Osteoblast (primary cell): ENCODE measurements at places on chromosomes 13 and 19. TPM values are rescaled to one million over a fixed set of nuclear protein-coding genes. Genes with fewer than 3 reads are reported as not detected.

DNA sequence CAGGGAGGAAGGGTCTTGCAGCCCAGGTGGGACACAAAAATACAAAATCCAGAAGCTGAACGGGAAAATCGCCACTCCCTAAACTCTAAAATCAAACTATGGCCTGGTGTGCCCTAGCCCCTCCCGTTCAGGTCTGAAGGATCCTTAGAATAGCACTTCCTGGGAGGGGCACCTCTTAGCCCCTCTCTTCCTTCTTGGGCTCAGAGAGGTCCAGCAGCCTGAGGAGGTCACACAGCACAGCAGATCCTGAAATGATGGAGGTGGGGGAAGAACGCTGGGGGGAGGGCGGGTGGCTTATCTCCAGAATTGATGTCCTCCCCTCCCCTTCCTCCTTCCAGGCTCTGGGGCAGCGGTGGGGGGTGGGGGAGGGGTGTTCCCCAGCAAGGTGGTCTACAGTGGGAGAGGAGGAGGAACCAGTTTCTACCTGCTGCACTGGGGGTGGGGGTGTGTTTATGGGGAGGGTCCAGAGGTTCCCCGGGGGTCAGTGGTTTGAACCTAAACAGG is 1.9 kb downstream of the DIRAS1 start:
- DNase-seq = peak; percentile 80

DNA sequence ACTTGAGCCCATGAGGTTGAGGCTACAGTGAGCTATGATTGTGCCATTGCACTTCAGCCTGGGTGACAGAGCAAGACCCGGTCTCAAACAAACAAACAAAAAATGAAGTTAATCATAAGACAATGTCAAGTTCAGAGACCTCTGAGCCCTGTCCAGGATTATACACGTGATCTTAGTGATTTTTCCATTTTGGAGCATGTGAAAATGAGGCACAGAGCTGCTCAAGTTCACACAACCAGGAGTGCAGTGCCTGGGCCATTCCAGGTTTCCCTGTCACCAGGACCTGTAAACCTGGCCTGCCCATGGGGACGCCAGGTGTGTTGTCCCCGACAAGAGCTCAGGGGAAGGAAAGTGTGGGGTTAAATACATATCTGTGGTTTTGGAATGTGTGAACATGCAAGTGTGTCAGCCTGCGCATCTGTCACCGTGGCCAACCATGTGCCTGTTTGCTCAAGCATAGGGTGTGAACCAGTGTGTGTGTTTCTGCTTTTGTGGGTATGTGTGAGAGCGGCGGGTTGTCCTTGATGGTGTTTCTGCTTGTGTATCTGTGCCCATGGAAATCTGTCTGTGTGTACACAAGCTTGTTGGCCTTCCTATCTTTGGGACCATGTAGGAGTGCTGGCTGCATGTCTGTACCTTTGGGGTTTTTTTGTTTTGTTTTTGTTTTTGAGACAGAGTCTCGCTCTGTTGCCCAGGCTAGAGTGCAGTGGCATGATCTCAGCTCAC is 1.5 kb upstream of the FXYD1 start:
- DNase-seq = peak; percentile 83

The NLRP4 gene
- not detected in 2 replicates for total RNA-seq

- peak; percentile 95 for DNase-seq
Measured at GRCh38 chr13:41465241-41465847, 8.0 kb downstream of the RGCC start.

GRCh38 chr13:112252804-112253590 is 123.2 kb upstream of the SPACA7 start:
- no peak for DNase-seq

DNA sequence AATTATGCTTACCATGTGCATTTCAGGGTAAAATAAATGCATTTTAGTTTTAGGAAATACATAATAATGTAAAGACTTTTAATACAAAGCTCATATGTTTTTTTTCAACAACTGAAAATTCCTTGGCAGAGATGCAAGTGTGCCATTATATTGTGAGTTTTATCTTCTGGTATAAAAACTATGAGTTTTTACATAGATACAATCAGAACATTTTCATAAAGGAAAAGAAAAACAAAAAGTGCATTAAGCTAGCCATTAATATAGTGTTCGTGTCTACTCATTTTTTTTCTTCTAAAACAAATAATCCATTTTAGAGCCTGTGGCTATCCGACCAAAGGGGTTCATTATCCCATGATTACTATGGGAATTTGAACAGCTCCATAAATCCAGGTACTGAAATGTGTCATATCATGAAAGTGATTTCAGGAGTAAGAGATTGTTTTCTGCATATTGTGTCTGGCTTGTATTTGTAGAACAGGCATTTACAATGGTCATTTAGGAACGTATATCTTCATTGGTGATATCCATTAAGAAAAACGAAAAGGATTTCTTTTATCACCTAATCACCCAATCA is 236.9 kb upstream of the SLC10A2 start:
- DNase-seq = no peak

DNA sequence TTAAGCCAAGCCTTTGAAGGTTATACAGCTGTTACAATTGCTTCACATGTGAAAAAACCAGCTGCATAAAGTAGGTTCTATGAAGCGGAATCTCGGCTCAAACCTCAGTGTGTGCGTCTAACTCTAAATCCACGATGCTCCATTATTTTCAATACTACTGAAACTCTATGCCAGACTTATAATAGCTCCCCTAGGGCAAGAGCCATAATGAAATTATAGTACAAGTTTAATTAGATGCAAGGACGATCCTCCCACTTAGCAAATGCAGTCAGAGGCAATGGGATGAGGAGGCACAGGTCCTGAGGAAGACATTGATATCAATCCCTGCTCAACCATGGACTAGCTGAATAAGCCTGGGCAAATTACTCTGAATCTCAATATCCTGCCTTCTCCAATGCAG is 31.1 kb downstream of the SLC7A1 start:
- DNase-seq = no peak

- no peak for DNase-seq
Measured at GRCh38 chr13:32956595-32956933, 59.7 kb upstream of the KL start.

DNA sequence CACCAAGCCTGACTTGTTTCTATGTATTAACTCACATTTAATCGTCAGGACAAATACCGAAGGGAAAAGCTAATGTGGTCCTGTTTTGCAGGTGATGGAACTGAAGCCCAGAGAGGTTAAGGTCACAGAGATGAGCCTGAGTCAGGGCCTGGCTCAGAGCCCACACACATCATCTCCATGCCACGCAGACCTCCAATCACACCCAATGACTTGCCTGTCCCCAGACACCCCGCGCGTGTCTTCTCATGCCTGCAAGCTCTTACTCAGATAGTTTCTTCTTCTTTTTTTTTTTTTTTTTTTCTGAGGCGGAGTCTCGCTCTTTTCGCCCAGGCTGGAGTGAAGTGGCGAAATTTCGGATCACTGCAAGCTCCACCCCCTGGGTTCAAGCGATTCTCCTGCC is 16.4 kb downstream of the SIX5 start:
- peak; percentile 34 for DNase-seq

GRCh38 chr13:106507560-106508274 is 27.7 kb downstream of the EFNB2 start:
- peak; percentile 84 for DNase-seq

DNA sequence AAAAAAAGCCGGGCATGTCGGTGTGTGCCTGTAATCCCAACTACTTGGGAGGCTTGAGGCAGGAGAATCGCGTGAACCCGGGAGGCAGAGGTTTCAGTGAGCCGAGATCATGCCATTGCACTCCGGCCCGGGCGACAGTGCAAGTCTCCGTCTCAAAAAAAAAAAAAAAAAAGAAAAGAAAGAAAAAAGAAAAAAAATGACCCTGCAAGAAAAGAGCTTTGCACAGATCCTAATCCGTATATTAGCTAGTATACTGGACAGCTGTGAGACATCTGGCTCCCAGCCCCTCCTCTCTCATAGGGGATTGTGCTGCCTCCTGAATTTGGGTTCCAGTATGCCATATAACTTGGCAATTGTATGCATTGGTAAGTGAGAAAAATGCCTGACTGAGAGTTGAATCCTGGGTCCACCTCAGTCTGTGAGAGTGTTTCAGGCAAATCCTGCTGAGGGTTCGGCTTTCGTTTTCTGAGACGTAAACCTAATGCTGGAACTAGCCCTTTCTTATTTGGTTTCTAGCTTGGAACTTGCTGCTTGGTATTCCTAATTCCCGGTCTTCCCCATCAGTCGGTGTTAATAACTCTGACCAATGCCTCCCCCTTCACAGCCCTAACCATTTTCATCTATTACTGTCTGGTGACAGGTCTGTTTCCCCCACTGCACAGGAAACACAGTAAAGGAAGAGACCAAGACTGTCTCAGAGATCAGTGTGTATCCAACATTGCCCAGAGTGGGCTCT is 1.3 kb upstream of the AKT2 start:
- peak; percentile 46 for DNase-seq
